ENCODE measurements at places on chromosomes 12 and 14. TPM values are rescaled to one million over a fixed set of nuclear protein-coding genes. Genes with fewer than 3 reads are reported as not detected.

DNA sequence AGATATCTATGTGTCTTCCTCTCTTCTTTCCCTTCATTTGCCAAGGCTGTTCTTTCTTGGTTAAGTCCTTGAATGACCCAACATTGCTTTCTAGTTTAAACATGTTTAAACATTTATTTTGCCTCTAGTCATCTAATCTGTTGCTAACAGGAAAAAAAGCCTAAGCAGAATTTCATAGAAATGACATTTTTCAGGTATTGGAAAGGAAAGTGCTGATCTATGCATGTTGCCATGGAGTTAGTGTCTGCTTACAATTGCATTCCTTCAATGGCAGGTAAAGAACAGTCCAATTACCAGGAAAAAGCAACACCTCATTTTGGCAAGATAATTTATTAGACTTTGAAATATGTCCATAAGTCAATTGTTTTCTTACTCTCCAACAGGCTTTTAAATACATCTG, 21.5 kb upstream of the SLC2A13 start:
- DNase-seq, result no peak

GRCh38 chr12:11797317-11797913, 147.9 kb downstream of the ETV6 start:
- DNase-seq, result no peak

DNA sequence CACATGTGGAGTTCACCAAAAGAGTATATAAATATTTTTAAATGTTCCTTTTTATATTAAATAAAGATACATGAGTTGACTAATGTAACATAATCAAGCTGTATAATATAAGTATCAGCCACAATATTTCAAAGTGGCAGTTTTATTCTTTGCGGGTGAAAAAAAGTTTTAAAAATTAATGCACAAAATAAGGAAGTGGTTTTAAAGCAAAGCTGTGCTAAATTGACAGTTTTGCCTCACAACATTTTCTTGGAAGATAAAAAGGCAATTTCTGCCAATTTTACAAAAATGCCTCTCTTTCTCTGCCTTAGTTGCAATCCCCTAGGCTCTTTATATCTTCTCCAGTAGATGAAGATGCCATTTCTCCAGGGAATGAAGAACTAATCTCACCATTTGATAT, 719.1 kb downstream of the C12orf50 start:
- no peak for DNase-seq

DNA sequence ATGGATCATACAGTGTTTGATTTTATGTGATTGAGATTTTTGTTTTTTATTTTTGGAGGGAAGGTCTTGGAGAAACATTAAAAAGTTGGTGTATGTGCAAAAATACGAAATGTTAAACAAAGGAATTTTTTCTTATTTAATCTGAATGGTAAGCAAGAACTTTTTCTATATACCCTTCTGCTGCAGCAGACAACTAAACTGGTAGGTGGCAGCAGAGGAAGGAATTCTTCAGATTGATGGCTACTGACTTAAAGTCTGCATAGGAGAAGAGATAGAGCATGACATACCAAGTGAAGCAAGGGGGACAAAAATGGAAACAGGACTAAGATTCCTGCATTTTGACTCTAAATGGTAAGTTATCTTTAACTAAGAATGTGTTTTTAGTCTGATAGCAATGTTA, 42.0 kb upstream of the A2ML1 start:
- DNase-seq, result no peak

CEBPE gene
- total RNA-seq, result not detected
